ENCODE measurements at places on chromosomes 7 and 10.

- no peak for DNase-seq
These were observed 173.9 kb upstream of the GRB10 start for GRCh38 chr7:50956522-50957155.

DNA sequence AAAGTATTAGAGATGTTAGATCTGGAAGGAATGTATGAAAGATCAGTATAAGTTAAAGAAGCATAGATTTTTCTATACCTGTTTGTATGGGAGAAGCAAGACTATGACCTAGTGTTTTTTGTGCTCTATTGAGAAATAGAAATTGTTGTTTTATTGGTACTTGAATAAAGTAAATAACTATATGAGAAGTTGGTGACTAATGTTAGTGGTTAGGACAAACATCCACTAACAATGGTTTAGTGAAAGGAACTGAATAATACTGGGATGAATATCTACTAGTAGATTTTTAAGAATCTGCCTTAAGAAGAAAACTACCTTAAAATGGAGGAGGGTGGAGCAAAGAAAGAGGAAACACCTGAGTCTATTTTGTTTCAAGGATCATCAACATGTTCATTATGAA is 521.1 kb upstream of the POT1 start:
- no peak for DNase-seq

GRCh38 chr10:113484487-113484886 is 68.4 kb upstream of the HABP2 start:
- no peak for DNase-seq

DNA sequence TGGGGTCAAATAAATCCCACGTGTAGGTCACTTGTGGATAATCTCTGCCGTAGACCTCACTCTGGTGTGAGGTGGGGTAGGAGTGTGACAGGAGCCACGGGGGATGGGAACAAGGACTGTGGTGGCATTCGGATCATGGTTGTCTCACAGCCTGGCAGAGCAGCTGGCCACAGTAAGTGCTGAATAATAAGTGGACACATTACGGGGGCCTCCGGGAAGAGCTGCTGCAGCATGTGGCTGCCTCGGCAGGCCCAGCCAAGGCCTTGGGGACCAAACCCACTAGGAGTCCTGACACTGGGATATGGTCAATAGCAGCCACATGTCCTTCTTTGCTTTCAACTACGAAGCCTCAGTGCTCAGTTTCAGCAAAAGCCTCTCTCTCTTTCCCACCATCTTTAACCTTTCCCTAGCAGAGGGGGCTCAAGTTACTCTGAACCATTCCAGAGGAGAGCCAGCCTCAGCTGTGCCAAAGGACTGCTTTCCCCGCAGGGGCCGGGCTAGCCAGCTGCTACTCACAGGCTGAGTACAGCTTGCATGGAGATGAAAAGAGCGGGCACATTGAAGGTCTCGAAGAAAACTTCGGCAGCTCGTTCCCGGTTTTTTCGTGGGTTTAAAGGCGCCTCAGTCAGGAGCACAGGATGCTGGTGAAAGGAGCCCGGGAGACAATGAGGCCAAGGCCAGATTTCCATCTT is 17.3 kb downstream of the ACTR1A start:
- no peak for DNase-seq

DNA sequence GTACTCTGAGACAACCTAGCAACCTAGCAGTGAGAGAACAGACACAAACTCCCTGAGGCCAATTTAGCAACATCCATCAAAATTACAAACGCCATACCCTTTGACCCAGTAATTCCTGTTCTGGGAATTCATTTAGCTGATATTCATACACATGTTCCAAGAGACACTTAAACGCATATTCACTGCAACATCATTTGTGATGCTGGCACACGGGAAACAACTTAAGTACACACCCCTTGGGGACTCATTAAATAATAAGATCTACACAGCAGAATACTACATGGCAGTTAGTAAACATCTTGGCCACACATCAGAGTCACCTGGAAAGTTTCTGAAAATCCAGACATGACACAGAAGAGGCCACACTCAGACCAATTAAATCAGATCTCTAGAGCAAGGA is 17.6 kb downstream of the NUDCD3 start:
- no peak for DNase-seq

- no peak for DNase-seq
These were observed 77.4 kb downstream of the PPP1R17 start for GRCh38 chr7:31764462-31764861.

Measured in Jurkat, Clone E6-1 (cell line).